GM12865 (cell line): ENCODE measurements at places on chromosomes 3 and 15.
A peak's percentile ranks its signal among the peaks of the same experiment; 100 is the strongest.

- no peak for DNase-seq
Measured at GRCh38 chr3:2454865-2455264, 356.2 kb downstream of the CNTN4 start.

DNA sequence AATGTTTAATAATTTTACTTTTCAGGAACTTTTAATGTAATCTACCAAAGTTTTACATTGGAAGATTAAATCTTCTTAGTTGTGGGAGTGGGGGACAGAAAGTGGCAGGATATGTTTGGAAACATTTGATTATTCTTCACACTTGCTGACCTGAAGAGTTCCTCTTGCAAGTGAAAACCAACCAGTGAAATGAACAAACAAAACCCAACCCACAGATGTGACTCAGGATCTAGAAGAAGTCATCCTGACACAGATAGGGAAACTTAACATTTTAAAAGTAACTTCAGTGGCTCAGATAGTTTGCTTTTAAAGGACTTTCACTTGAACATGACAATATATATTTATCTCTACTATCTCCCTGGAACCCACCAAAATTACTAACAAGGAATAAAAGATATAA lies 55.4 kb downstream of the ASTE1 start:
- no peak for DNase-seq

DNA sequence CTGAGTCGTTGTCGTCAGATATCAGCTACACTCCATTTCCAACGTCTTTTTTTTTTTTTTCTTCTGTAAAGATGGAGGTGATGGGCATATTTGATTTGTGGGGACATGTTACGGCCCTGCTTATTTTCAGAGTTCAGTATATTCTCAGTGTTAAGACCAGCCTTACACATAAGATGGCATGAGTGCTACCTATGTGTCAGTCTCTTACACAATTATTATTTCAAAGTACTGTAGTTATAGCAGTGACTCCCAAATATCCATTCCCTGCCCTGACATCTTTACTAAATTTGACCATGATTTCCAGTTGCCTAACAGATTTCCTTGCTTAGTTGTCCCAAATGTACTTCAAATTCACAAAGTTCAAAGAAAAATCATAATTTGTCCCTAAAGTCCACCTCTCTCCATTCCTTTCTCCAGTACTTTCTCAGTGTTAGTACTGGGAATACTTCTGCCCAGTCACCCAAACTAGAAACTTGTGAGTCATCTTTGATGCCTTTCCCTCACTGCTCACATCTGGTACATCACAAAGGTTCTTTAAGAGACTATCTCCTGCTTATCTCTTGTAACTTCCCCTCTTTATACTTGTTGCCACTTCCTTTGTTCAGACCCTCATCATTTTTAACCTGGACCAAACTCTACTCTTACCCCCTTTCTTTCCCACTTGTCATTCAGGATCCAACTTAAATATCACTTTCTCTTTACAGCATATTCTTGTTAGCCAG lies 67.0 kb downstream of the ZNF609 start:
- no peak for DNase-seq

- no peak for DNase-seq
Measured at GRCh38 chr3:104436506-104436905, 930.2 kb upstream of the ALCAM start.

DNA sequence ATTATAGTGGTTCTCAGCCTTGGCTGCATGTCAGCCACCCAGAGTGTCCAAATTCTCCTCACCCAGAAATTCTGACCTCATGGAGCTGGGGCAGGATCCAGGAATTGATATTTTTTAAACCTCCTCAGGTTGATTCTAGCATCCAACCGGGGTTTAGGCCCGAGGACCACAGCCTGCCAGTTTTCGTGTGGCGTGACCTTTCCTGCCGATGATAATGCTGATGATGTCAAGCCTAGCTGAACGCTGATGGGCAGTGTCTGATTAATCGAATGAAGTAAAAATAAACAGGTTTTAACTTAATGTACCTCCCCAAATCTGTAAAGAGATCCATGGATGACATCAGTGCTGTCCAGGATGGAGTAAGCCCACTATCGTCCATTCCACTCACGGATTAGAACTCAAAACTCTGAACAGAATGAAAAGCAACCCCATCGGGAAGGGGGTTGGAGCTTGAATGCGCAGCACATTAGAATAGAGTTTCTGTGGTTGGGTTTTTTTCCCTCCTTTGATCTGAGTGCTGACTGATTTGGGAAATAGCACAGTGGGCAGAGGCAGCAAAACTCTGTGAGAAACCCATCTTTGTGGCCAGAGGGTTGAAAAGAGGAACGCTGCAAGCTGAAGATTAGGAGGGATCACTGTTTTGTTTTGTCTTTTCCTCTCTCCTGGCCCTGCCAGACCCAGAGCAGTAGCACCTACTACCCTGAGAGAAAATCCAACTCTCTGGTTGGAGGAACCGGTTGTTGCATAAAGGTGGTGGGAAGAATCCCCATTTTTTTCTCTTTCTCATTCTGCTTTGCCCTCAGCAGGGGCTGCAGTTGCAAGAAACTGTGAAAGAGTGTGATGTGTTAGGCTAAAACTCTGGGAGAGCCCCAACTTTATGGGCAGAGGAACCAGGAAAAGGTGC lies 153.9 kb downstream of the APBA2 start:
- peak; percentile 46 for DNase-seq

DNA sequence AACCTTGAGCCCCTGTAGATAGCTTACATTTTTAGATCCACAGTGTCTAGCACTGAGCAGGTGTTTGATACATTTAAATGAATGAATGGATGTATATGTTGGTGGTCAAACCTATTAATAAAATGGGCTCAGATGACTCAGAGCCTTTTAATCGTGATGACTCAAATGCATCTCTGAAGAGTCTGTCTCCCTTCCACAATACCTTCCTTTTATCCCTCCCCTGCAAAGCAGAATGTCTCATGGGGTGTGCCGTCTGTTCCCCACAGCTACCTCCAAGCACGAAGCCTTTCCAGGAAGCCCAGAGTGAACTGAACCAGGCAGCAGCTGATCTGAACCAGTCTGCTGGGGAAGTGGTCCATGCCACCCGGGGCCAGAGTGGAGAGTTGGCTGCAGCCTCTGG lies 303.5 kb upstream of the TPM1 start:
- DNase-seq = no peak

DNA sequence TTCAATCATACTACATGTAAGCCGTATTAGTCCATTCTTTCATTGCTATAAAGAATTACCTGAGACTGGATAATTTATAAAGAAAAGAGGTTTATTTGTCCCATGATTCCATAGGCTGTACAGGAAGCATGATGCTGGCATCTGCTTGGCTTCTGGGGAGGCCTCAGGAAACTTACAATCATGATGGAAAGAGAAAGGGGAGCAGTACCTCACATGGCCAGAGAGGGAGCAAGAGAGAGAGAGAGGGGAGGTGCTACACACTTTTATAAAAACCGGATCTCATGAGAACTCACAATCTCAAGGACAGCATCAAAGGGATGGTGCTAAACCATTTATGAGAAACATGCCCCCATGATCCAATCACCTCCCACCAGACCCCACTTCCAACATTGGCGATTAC lies 14.3 kb upstream of the CLASP2 start:
- no peak for DNase-seq

DNA sequence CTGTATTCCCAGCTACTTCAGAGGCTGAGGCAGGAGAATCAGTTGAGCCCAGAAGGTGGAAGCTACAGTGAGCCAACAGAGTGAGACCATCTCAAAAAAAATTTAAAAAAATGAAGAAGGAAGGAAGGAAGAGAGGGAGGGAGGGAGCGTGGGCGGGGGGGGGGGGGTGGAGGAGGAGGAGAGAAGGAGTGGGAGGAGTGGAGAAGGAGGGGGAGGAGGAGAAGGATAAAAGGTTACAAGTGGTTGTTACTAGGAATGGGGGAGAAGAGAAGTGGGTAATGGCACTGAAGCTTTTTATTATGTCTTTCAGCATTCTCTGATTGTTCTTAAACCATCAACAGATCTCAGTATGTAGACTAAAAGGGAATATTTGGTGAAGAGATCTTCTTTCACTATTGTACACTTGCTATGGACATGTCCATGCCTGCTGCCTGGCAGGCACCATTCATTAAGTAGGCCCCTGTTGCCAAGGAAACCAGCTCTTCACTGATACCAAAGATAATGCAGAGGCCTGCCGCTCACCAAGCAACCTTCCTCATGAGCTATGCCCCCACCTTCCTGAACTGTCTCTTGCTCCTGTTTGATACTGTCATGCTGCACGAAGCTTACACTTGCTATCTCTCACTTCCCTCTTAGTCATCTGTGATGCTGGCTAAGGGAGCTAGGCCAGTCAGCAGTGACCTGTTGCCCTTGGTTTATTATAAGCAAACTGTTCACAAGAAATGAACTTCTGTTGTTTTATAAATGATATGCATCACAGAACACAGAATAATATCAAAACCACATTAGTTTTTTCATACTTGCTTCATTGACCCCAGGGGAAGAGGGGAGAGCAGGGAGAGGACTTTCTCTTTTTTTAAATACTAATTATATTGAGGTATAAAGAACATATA lies 23.1 kb downstream of the EPM2AIP1 start:
- peak; percentile 85 for DNase-seq

GRCh38 chr15:96037584-96037983 lies 292.9 kb upstream of the NR2F2 start:
- peak; percentile 79 for DNase-seq

GRCh38 chr15:85490856-85491255 lies 110.5 kb downstream of the AKAP13 start:
- DNase-seq = no peak

DNA sequence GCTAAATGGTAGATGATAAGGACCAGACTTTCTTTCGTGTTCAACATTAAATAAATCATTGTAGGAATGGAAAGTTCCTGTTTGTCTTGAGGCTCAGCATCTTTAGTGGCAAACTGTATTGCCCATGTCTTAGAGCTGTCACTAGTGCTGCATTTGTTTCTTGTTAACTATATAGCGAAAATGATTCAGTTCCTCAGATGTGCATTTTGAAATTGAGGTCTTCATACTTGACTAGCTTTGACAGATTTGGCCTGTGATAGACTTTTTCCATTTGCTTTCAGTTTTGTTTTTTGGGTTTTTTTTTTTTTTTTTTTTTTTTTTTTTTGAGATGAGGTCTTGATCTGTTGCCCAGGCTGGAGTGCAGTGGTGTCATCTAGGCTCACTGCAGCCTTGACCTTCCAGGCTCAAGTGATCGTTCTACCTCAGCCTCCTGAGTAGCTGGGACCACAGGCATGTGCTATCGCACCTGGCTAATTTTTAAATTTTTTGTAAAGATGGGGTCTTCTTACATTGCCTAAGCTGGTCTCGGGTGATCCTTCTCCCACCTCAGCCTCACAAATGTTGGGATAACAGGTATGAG lies 9.5 kb upstream of the RPLP1 start:
- DNase-seq = peak; percentile 42

DNA sequence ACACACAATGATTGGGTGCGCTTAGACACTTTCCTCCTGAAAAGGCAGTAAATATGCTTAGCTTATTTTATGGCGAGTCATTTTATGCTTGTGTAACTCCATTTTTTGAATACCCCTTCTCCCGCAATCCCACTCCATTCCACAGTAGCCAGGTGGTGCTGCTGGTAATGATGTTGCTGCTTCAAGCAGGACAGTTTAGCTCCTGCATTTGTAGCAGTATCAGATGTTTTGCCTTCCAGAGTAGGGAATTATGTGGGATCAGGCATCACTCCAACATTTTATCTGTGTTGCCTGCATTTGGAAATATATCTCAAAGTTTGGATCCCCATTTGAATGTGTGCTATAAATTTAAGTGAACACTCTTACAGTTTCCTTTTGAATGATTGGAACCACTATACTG lies 302.1 kb upstream of the SGO1 start:
- no peak for DNase-seq

DNA sequence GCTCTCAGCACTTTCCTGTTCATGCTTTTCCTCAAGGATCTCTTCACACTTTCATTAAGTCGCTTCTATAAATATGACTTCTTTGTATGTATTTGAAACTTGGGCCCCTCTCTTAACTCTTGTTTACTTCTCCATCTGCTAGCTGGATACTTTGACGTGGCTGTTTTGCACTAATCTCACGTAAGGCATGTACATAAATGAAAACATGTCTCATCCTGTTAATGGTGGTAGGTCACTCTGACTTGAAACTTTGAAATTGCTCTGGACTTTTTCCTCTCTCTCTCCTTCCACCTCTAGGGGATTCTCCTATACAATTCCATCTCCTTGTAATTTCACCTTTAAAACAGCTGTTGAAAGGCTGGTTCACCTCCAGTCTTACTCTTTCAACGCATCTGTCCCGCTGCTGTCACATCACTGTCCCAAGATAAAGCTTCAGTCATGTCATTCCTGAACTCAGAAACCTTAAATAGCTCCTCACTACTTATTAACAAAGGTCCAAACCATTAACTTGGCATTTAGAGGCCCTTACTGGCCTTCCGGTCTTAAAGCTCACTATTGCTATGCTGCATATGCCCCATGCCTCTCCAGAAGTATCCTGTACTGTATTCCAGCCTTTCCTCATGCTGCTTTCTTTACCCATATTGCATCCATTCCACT lies 1.2 kb downstream of the BLOC1S6 start:
- DNase-seq = peak; percentile 13

GRCh38 chr3:49880581-49881315 lies 11.0 kb upstream of the CAMKV start:
- DNase-seq = no peak

- peak; percentile 11 for DNase-seq
Measured at GRCh38 chr15:95664450-95664849, 666.0 kb upstream of the NR2F2 start.

DNA sequence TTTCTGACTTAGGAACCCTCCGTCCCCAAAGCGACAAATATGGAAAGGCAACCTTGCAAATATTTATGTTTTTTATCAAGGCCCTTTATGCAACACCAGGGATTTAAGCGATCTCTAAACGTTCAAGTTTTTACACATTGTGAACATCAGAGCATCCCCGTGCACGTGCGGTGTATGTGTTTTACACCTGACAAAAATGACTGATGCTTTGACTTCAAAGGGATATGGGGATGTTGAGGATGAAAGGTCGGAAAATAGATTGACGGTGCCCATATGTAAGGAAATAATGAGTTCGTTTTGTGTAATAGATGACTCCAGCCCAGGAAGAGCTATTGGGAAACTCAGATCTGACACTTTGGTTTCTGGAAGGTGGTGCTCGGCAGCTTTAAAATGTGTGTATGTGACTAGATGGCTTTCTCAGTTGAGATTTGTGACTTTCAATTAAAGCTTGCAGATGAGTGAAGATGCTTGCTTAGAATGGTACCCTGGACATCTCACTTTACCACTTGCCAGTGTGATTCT lies 866 bp downstream of the SLC49A4 start:
- no peak for DNase-seq

DNA sequence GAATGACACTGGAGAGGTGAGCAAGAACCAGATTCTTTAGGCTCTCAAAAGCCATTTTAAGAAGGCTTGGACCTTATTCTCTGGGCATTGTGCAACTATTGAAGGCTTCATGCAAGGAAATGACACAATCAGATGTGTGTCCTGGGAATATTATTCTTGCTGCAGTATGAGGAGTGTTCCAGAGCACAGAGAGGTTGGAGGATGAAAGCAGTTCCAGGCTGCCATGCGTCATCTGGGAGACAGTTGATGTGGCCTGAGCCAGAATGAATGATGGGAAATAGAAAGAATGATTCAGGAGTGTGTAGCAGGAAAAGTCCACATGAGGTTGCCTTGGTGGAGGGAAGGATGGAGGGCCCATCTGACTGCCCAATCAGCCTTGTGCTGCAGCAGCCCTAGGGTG lies 123.1 kb downstream of the CHCHD6 start:
- no peak for DNase-seq
